Neural crest cell (in vitro differentiated cells): ENCODE measurements at places on chromosomes 2 and 18.

GRCh38 chr2:95334916-95335641, 37.9 kb downstream of the KCNIP3 start:
- no peak overlapping the region for H3K27ac ChIP-seq
- no peaks in the 10 kb centered on the region for H3K27me3 ChIP-seq
- H3K4me1 ChIP-seq, result no peaks in the 10 kb centered on the region
- no peak overlapping the region for H3K4me3 ChIP-seq

- no peak for DNase-seq
- no peak overlapping the region for H3K27ac ChIP-seq
These were observed 72.0 kb downstream of the CDH7 start for GRCh38 chr18:65822826-65823225.

DNA sequence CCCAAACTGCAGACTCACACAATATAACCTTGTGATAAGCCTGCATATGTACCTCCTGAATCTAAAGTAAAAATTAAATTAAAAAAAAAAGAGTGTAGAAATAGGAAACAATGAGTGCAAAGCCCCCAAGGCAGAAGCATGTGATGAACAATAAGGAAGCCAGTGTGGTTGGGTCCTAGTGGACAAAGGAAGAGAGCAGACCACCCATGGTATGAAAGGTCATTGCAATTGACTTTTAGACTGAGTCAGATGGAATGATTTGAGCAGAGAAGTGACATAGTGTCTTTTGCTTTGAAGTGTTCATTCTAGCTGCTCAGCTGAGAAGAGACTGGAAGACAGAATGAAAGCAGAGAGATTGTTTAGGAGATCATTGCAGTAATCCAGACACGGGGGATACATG, 417.1 kb downstream of the RAD51AP2 start:
- H3K36me3 ChIP-seq, result no peaks in the 10 kb centered on the region
- no peak overlapping the region for H3K4me3 ChIP-seq
- no peaks in the 10 kb centered on the region for H3K27me3 ChIP-seq

DNA sequence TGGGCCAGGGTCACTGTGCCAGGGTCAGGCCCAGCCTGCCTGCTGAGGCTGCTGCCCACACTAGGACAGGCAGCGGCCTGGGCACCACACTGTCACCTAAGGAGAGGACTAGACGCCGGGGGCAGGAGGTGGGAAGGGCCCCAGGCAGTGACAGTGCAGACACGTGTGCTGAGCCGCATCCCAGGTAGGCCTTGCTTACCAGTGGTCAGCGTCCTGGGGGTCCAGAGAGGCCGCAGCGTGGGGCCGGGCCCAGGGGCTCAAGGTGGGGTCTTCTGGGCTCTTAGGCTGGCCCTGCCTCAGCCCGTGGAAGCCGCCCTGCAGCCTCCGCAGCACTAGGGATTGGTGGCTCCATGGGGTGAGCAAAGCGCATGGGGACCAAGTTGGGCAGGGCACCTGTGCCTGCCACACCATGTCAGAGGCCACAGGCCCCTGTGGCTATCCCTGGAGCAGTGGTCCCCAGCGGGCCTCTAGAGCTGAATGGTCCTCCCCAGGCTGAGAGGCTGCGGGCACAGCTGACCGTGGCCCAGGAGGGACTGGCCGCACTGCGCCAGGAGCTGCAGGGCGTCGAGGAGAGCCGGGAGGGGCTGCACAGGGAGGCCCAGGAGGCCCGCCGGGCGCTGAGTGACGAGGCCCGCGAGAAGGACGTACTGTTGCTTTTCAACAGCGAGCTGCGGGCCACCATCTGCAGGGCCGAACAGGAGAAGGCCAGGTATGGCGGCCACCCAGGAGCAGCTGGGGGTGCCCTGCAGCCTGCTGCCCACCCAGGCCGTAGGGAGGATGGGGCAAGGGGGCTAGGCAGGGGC, 35.2 kb upstream of the SNED1 start:
- no peak overlapping the region for H3K27ac ChIP-seq
- no peak for DNase-seq
- no peak overlapping the region for H3K4me3 ChIP-seq
- no peaks in the 10 kb centered on the region for H3K36me3 ChIP-seq

- H3K36me3 ChIP-seq, result peaks cover 15% of the 10 kb centered on the region
- no peak for DNase-seq
- peaks cover 6% of the 10 kb centered on the region for H3K27me3 ChIP-seq
- no peaks in the 10 kb centered on the region for H3K4me1 ChIP-seq
These were observed 89.2 kb upstream of the SALL3 start for GRCh38 chr18:78890388-78890787.

- no peak overlapping the region for H3K27ac ChIP-seq
- peaks cover 33% of the 10 kb centered on the region for H3K4me1 ChIP-seq
- no peak for DNase-seq
- no peak overlapping the region for H3K4me3 ChIP-seq
These were observed 65.7 kb upstream of the SMAD2 start for GRCh38 chr18:47996091-47996541.

- no peaks in the 10 kb centered on the region for H3K4me1 ChIP-seq
- no peak for DNase-seq
- H3K27me3 ChIP-seq, result no peaks in the 10 kb centered on the region
- H3K4me3 ChIP-seq, result no peak overlapping the region
- H3K36me3 ChIP-seq, result peaks cover 17% of the 10 kb centered on the region
These were observed 40.5 kb downstream of the HS6ST1 start for GRCh38 chr2:128277961-128278681.

GRCh38 chr2:73202156-73203054, at the start of gene NOTO:
Gene NOTO, plus strand, starts transcription at chr2:73202574. Its CDS starts 93 bp downstream, at chr2:73202667.
- no peaks in the 10 kb centered on the region for H3K36me3 ChIP-seq
- peak; percentile 15 for DNase-seq
- H3K4me3 ChIP-seq, result peak within 1 kb of the TSS; percentile 28
- peaks cover 7% of the 10 kb centered on the region for H3K4me1 ChIP-seq
- no peak within 1 kb of the TSS for H3K27ac ChIP-seq

DNA sequence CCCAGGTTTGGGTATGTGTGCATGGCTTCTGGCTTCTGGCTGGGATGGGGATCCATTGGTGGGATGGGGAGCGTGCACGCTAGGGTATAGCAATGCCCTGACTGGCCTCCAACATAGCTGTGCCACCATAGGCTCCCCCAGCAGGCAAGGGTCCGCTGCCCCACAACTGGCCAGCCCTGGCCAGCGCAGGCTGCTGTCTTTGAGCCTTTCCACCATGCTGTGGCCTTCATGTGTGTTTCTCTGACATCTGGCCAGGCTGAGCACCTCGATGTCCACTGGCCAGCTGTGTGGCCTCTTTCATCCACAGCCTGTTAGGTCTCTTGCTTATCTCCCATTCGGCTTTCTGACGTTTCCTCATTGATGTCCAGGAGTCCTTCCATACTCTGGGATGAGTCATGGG, 231.3 kb downstream of the NDUFA10 start:
- H3K4me1 ChIP-seq, result peaks cover 22% of the 10 kb centered on the region
- no peak overlapping the region for H3K4me3 ChIP-seq

DNA sequence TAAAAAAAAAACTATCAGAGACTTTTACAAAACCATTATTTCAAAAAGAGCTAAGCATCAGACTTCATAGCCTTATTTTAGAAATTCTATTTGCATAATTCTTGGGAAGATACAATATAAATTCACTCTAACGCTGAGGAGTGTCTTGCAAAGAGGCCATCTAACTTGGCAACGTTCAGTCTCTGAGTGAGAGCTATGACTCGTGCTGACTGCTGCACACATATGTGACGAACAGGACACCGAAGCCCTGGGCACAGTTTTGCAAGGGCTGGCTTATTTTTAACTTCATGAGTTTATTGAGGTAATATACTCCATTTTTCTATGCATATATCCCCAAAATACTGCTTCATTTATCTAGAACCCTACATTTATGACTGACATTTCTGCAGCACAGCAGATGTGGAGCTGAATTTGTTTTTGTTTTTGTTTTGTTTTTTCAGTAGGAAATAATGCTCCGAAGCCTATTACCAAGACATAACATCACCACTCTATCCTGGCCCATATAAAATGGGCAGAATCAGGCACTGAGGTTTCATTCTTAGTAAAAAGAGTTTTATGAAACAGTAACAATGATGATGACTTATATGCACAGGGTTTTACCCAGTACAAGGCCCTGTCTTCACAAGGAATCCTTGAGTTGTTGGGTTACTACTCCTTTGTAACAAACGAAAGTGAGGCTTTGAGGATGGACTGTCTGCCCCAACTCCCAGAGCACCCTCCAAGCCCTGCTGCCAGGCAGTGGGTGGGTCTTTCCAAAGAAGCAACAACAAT, 68.3 kb downstream of the CRACDL start:
- no peak for DNase-seq
- no peak overlapping the region for H3K27ac ChIP-seq
- H3K4me3 ChIP-seq, result no peak overlapping the region
- no peaks in the 10 kb centered on the region for H3K36me3 ChIP-seq

GRCh38 chr2:95007822-95008221, 17.7 kb upstream of the MAL start:
- no peaks in the 10 kb centered on the region for H3K36me3 ChIP-seq
- no peak overlapping the region for H3K27ac ChIP-seq
- H3K4me3 ChIP-seq, result no peak overlapping the region
- no peak for DNase-seq
- H3K4me1 ChIP-seq, result peaks cover 39% of the 10 kb centered on the region

- no peaks in the 10 kb centered on the region for H3K36me3 ChIP-seq
- no peaks in the 10 kb centered on the region for H3K27me3 ChIP-seq
- DNase-seq, result no peak
- no peak overlapping the region for H3K27ac ChIP-seq
- H3K4me1 ChIP-seq, result peaks cover 14% of the 10 kb centered on the region
These were observed 157.6 kb downstream of the FAM210A start for GRCh38 chr18:13568443-13569392.

- H3K4me1 ChIP-seq, result peaks cover 44% of the 10 kb centered on the region
- no peak for DNase-seq
- H3K27me3 ChIP-seq, result no peaks in the 10 kb centered on the region
- peak overlapping the region; percentile 28 for H3K27ac ChIP-seq
- peak overlapping the region; percentile 9 for H3K4me3 ChIP-seq
These were observed 220.8 kb downstream of the CDH2 start for GRCh38 chr18:27956001-27956640.

DNA sequence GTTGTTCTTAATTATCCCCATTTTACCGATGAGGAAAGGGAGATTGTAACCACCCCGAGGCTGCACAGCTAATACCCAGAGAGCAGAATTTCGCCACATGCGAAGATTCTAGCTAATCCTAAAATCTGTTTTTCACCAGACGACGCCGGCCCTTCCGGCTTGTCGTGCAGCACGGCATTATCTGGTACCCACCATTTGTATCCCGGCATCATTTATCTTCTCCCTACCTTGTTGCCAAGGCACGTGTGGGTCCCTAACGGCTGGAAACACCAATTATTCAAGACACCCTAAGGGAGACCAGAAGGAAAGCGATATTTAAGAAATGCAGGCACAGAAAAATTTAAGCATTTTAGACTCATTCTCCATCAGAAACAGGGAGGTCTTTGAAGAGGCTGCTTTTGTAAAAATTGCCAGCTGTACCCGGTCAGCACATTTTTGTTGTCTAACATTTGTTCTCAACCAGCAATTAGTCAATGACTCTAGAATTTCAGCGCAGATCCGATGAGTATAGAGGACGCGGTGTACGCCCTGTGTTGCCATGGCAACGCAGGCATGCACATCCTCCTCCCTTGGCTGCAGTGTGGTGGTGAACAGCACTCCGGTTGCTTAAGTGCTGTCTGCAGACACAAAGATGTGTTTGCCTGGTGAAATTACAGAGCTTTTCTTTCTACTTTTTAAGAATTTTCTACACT, 111.6 kb downstream of the AGAP1 start:
- H3K4me3 ChIP-seq, result peak overlapping the region; percentile 58
- no peaks in the 10 kb centered on the region for H3K27me3 ChIP-seq

- no peak overlapping the region for H3K4me3 ChIP-seq
- H3K27ac ChIP-seq, result no peak overlapping the region
- no peak for DNase-seq
- peaks cover 3% of the 10 kb centered on the region for H3K36me3 ChIP-seq
These were observed 1112.7 kb upstream of the NRXN1 start for GRCh38 chr2:52144590-52144989.

DNA sequence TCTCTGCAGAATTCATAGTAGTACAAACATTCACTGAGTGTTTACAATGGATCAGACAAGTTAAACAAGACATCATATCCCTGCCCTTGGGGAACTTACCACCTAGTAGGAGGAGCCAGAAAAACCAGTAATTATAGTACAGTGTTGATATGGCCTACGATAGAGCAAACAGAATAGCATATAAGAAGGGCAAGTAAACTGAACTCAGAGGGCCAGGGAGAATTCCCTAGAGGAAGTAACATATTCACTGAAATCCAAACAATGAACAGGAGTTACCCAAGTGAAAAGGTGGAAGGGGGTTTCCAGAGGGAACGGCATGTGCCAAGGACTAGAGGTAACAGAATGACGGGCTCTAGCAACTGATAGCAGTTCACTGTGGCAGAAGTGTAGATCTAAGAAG, 34.1 kb downstream of the NHEJ1 start:
- H3K27ac ChIP-seq, result no peak overlapping the region
- DNase-seq, result no peak
- peaks cover 9% of the 10 kb centered on the region for H3K4me1 ChIP-seq
- no peaks in the 10 kb centered on the region for H3K36me3 ChIP-seq

DNA sequence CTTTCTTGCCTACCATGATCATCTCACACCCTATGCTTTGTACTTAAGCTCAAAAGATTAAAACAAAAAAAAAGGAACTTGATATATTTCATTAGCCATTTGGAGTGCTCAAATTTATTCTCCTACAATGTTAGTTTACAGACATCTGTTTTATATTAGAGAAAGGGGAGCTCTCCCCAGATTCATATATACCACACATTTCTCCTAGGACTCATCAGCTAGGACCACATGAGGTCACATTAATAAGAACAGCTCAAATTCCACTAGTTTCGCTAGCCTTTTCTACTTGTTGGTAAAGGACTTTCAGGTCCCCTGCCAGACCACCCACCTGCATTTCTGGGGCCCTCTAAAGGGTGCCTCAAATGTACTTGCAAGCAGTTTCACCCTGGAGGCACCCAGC, 151.2 kb upstream of the MMADHC start:
- no peak for DNase-seq
- H3K27me3 ChIP-seq, result no peaks in the 10 kb centered on the region
- H3K4me1 ChIP-seq, result peaks cover 9% of the 10 kb centered on the region
- H3K27ac ChIP-seq, result no peak overlapping the region

- H3K27me3 ChIP-seq, result peaks cover 2% of the 10 kb centered on the region
- no peak overlapping the region for H3K4me3 ChIP-seq
- no peak overlapping the region for H3K27ac ChIP-seq
- no peaks in the 10 kb centered on the region for H3K36me3 ChIP-seq
These were observed 77.4 kb upstream of the NPAS2 start for GRCh38 chr2:100742277-100743254.

DNA sequence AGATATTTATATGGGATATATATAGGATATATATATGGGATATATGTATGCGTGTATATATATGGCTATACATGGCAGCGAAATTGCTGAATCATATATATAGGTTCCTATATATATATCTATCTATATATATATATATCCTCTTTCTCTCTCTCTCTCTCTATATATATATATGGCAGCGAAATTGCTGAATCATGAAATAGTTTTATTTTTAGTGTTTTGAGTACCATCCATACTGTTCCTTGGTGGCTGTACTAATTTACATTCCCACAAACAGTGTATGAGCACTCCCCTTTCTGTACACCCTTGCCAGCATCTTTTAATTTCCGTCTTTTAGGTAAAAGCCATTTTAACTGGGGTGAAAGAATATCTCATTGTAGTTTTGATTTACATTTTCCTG, 397.6 kb upstream of the LINC00305 start:
- no peak for DNase-seq
- H3K27ac ChIP-seq, result no peak overlapping the region
- no peaks in the 10 kb centered on the region for H3K36me3 ChIP-seq
- no peak overlapping the region for H3K4me3 ChIP-seq
